ENCODE measurements at places on chromosomes 5 and 9. TPM values are rescaled to one million over a fixed set of nuclear protein-coding genes. Genes with fewer than 3 reads are reported as not detected.

ZBED3 gene
- 0.50 TPM for polyA plus RNA-seq

AHRR gene
- 0.24 TPM for polyA plus RNA-seq

C1QTNF3 gene
- 1.1 TPM for polyA plus RNA-seq

SEC61B gene
- 207 TPM for polyA plus RNA-seq

PCDHAC2 gene
- polyA plus RNA-seq: 1.2 TPM

MYMK gene
- not detected for polyA plus RNA-seq

DNA sequence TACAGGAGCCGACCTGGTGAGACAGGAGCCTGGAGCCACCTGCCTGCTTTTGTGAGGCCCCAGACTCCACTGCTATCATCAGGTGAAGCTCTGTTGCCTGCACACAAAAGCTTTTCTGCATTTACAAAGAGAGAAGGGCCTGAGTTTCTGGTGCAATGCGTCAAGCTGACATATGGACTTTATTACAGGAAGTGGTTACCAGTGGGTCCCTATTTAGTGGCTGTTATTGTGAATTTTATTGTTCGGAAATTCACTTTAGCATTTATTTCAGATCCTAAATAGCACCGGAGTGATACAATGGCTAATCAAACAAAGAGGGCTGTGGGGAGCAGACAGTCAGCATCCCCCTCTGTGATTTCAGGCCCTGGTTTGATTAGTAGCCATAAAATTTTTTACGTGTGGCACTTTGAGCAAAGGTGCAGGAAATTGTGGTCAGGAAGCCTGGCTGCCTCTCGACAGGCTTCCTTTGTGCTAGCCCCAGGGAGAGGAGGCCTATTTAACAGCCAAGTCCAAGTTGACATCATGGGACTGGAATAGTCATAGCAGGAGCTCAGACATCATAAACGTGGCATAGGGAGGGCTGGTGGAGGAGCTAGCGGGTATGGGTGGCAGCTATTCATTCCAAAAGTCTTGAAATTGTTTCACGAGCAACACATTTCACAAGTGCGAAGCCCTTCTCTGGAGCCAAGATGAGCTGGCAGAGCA, 8.4 kb downstream of the TGFBI start:
- H3K27ac ChIP-seq: peak overlapping the region; percentile 15
- DNase-seq: no peak
- peaks cover 55% of the 10 kb centered on the region for H3K4me1 ChIP-seq
- peaks cover 5% of the 10 kb centered on the region for H3K36me3 ChIP-seq

- H3K27me3 ChIP-seq: peaks cover 36% of the 10 kb centered on the region
- peaks cover 8% of the 10 kb centered on the region for H3K4me1 ChIP-seq
- H3K27ac ChIP-seq: no peak overlapping the region
- no peak overlapping the region for H3K4me3 ChIP-seq
- no peaks in the 10 kb centered on the region for H3K36me3 ChIP-seq
These were observed 36.1 kb downstream of the PRRX2 start for GRCh38 chr9:129701549-129701948.

DNA sequence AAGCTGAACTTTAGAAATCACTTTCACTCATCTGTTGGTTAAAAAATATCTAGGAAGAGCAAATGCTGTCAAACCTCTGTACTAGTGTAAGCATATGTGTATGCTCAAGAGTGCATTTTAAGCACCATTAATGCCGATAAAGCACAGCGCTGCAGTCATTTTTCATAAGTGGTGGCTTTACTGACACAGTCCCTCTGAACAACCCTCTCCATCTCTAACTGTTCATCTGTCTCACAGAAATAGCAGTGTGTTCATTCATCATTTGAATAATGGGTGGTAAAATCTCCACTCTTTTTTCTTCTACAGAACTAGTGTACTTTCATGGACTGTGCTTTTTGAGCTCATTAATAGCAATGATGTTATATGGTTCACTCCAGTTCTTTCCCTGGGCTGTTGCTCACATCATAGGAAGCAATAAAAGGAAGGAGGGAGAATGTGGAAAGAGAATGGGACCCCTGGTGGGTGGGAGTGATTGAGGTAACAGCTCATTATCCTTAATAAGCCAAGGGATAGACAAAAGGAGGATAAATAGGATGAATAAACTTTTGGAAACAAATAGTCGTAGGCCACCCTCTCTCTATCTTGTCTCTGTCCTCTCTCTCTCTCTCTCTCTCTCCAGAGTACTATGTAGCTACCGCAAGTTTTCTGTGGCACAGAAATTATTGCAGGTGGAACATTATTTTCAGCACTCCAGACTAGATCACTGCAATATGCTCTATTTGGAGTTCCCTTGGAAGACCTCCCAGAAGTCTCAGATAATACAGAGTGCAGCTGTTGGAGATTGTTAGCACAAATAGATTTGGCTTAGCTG, 117.9 kb upstream of the PRDM9 start:
- H3K27me3 ChIP-seq: no peaks in the 10 kb centered on the region
- no peaks in the 10 kb centered on the region for H3K4me1 ChIP-seq
- H3K27ac ChIP-seq: no peak overlapping the region
- H3K36me3 ChIP-seq: no peaks in the 10 kb centered on the region

- H3K36me3 ChIP-seq: no peaks in the 10 kb centered on the region
- H3K4me1 ChIP-seq: no peaks in the 10 kb centered on the region
- no peak overlapping the region for H3K27ac ChIP-seq
- H3K4me3 ChIP-seq: no peak overlapping the region
- no peak for DNase-seq
These were observed 8.9 kb downstream of the SPINK14 start for GRCh38 chr5:148177207-148177606.

GRCh38 chr9:113572076-113572861, 108.7 kb downstream of the RGS3 start:
- no peak for DNase-seq
- H3K27ac ChIP-seq: no peak overlapping the region
- peaks cover 42% of the 10 kb centered on the region for H3K4me1 ChIP-seq
- no peaks in the 10 kb centered on the region for H3K27me3 ChIP-seq
- H3K4me3 ChIP-seq: no peak overlapping the region

GRCh38 chr5:178589180-178590140, 733 bp downstream of the COL23A1 start:
- no peak overlapping the region for H3K27ac ChIP-seq
- H3K27me3 ChIP-seq: peaks cover 24% of the 10 kb centered on the region
- no peaks in the 10 kb centered on the region for H3K36me3 ChIP-seq
- DNase-seq: no peak
- peaks cover 19% of the 10 kb centered on the region for H3K4me1 ChIP-seq

- no peaks in the 10 kb centered on the region for H3K36me3 ChIP-seq
- H3K4me1 ChIP-seq: peaks cover 3% of the 10 kb centered on the region
- H3K27ac ChIP-seq: no peak overlapping the region
- no peak for DNase-seq
- no peaks in the 10 kb centered on the region for H3K27me3 ChIP-seq
- H3K4me3 ChIP-seq: no peak overlapping the region
These were observed 43.7 kb upstream of the F2R start for GRCh38 chr5:76672242-76672641.

- DNase-seq: no peak
- H3K27me3 ChIP-seq: no peaks in the 10 kb centered on the region
- no peak overlapping the region for H3K4me3 ChIP-seq
- H3K36me3 ChIP-seq: no peaks in the 10 kb centered on the region
- no peaks in the 10 kb centered on the region for H3K4me1 ChIP-seq
These were observed 512.2 kb upstream of the ADAMTS16 start for GRCh38 chr5:4627929-4628328.

DNA sequence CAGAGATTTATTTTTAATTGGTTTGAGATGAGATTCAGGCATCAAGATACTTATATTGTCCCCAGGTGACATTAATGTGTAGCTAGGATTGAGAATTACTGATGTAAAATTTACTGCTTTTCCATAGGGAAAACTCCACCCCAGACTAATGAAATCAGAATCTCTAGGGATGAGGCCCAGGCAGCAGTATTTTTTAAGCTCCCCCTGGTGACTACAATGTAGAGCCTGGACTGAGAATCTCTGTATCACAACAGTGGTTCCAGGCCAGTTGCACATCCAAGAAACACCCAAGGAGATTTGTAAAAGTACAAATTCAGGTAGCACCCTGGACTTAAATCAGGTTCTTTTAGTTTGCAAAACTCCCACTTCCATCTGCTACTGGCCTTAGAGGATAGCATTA, 185.7 kb downstream of the MARCHF11 start:
- DNase-seq: no peak
- no peak overlapping the region for H3K4me3 ChIP-seq
- H3K27me3 ChIP-seq: no peaks in the 10 kb centered on the region
- peaks cover 14% of the 10 kb centered on the region for H3K4me1 ChIP-seq
- H3K27ac ChIP-seq: peak overlapping the region; percentile 31
- no peaks in the 10 kb centered on the region for H3K36me3 ChIP-seq

DNA sequence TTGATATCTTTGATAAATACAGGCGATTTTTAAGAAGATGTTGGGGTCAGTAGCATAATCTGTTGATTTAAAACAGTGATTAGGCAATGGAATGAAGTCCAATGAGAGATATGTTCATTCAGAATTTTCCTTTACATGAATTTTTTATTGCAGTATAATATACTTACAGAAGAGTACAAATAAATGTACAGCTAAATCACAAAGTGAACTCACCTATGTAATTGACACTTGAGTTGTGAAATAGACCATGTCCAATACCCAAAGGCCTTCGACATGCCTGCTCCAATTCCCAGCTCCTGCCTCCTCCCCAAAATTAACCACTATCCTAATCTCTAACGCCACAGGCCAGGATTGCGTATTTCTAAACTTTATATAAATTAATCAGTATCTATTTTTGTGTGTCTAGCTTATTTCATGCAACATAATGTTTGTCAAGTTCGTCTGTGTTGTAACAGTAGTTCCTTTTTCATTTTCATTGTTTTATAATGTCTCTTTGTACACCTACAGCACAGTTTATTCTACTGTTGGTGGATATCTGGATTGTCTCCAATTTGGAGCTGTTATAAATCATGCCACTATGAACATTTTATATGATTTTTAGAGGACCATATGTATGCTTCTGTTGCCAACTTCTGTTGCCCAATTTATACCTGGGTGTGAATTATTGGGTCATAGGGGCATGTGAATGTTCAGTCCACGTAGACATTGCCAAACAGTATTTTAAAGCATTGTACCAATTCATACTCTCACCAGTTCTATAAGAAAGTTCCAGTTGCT, 208.3 kb downstream of the TLE1 start:
- no peak for DNase-seq
- no peak overlapping the region for H3K27ac ChIP-seq
- no peaks in the 10 kb centered on the region for H3K27me3 ChIP-seq
- no peaks in the 10 kb centered on the region for H3K36me3 ChIP-seq

- H3K27ac ChIP-seq: no peak overlapping the region
- H3K4me1 ChIP-seq: no peaks in the 10 kb centered on the region
- H3K4me3 ChIP-seq: no peak overlapping the region
- no peaks in the 10 kb centered on the region for H3K36me3 ChIP-seq
- no peaks in the 10 kb centered on the region for H3K27me3 ChIP-seq
These were observed 14.9 kb downstream of the COL5A1 start for GRCh38 chr9:134656334-134657006.

DNA sequence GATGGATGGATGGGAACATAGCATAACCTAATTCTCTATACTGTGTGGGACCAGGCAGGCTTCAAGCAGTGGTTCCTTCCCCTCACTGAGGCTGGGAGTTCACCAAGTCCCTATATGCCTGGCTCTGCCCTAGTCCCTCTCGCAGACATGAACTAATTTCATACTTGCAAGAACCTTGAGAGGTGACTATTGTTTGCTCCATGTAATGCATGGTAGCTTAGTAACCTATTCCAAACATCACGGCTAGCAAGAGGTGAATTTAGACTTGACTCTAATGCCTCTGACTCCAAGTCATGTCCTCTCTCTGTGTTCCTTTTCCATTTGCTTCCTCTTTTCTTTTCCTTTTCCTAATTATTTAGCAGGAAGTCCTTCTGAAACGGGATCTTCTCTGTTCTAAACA, 25.9 kb upstream of the ERMP1 start:
- H3K27me3 ChIP-seq: no peaks in the 10 kb centered on the region
- no peak for DNase-seq
- H3K4me1 ChIP-seq: no peaks in the 10 kb centered on the region
- no peak overlapping the region for H3K4me3 ChIP-seq
- no peaks in the 10 kb centered on the region for H3K36me3 ChIP-seq
- H3K27ac ChIP-seq: no peak overlapping the region

DNA sequence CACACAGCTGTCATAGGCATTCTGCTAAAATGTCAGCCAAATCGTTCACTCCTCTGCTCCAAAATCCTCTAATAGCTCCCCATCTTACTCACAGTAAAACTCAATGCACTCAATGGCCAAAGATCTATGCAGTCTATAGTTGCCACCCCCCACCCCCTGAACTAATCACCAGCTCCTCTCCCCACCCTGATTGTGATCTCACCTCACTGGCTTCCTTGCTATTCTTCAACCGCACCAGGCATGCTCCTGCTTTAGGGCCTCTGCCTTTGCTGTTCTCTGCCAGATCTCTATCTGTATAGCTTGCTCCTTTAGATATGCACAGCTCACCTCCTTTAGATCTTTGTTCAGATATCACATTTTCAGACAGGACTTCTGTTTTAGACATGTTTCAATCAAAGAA, 33.2 kb upstream of the SNX2 start:
- H3K4me1 ChIP-seq: peaks cover 14% of the 10 kb centered on the region
- peak; percentile 78 for DNase-seq
- H3K27me3 ChIP-seq: no peaks in the 10 kb centered on the region

DNA sequence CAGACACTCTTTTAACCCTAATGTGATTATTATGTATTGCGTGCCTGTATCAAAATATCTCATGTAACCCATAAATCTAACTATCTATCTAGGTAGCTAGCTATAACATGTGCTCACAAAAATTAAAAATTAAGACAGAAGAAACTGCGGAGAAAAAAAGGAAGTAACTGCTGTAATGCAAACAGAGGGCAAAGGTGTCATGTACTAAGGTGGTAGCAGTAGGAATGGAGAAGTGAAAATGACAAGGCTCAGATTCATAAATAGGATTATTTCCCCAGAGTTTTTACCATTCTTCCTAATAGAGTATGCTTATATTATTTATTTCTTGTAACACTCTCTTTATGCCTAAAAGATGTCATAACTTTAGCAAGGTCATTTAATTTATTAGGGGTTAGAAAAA, 1527.5 kb upstream of the C9orf72 start:
- no peak for DNase-seq
- no peaks in the 10 kb centered on the region for H3K27me3 ChIP-seq
- no peaks in the 10 kb centered on the region for H3K4me1 ChIP-seq
- H3K4me3 ChIP-seq: no peak overlapping the region
- H3K36me3 ChIP-seq: no peaks in the 10 kb centered on the region
- no peak overlapping the region for H3K27ac ChIP-seq

DNA sequence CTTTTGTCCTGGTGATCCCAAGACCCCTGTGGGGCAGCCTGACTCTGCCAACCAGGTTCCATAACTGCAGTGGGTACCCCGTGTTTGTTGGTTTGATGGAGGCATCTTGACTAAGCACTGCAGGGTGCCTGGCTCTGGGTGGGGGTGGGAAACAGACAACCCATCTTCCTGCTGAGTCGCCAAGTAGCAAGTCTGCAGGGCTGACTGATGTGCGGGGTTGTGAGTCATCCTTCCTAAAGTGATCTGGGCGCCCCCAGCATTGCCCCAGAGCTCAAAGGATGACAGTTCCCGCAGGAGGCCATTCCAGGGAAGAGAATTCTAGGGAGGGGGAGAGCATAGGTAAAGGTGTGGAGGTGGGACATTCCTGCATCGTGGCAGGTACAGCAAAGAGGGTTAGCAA, 23.5 kb downstream of the DAB2IP start:
- H3K27ac ChIP-seq: no peak overlapping the region
- no peaks in the 10 kb centered on the region for H3K36me3 ChIP-seq

Measured in keratinocyte (primary cell).